Body of pancreas (tissue), 4 donors: ENCODE measurements at places on chromosomes 4 and X. TPM values are rescaled to one million over a fixed set of nuclear protein-coding genes. Genes with fewer than 3 reads are reported as not detected.
A peak's percentile ranks its signal among the peaks of the same experiment; 100 is the strongest.

CORIN gene
- total RNA-seq: 1.3 TPM

DNA sequence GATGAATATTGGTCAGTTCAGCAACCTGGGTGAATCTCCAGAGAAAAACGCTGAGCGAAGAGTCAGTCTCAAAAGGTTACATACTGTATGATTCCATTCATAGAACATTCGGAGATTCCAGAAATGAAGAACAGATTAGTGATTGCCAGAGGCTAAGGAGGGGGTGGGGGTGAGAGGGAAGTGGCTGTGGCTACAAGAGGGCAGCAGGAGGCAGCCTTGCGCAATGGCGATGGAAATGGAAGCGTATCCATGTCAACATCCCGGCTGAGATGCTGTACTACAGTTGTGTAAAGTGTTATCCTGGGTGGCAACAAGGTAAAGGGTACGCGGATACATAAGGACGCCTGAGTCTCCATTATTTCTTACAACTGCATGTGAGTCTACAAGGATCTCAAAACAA, 18.0 kb downstream of the LYAR start:
- H3K27ac ChIP-seq: no peak overlapping the region
- no peak for DNase-seq
- no peak overlapping the region for H3K4me3 ChIP-seq
- no peaks in the 10 kb centered on the region for H3K27me3 ChIP-seq
- H3K36me3 ChIP-seq: peaks cover 12% of the 10 kb centered on the region

- no peaks in the 10 kb centered on the region for H3K4me1 ChIP-seq
- H3K27me3 ChIP-seq: no peaks in the 10 kb centered on the region
- no peak overlapping the region for H3K4me3 ChIP-seq
- H3K27ac ChIP-seq: no peak overlapping the region
Observed at GRCh38 chr4:17500574-17500973, 11.3 kb downstream of the QDPR start.

- no peaks in the 10 kb centered on the region for H3K27me3 ChIP-seq
- no peak for DNase-seq
- H3K4me3 ChIP-seq: no peak overlapping the region
- peaks cover 8% of the 10 kb centered on the region for H3K4me1 ChIP-seq
- no peak overlapping the region for H3K27ac ChIP-seq
Observed at GRCh38 chrX:118131336-118131735, 14.7 kb upstream of the KLHL13 start.

SGCB gene
- 9.3 TPM for total RNA-seq

DNA sequence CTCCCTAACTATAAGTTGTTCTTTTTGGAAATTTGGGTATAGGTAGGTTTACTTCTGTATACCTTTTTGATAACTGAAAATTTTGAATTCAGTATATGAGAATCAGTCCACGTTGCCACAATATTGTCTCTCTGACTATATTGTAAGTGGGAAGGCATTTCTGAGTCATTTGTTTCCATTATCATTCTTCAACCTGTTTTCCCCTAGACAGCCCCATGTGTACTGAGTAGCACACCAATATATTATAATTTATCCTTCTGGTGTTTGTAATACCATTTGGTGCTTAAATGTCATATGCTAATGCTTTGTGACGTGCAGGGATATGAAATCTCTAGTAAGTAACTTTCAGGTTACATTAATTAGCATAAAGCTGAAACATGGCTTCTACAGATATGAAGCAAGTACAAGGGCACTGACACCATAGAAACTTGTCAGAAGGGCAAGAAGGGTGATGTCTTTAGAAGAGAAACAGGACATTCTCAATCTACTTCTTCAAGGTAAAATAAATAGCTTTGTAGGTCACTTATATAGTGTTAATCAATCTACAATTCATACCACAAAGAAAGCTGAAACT, 27.7 kb downstream of the PAK3 start:
- H3K4me3 ChIP-seq: no peak overlapping the region
- no peaks in the 10 kb centered on the region for H3K4me1 ChIP-seq
- H3K27me3 ChIP-seq: no peaks in the 10 kb centered on the region
- no peak for DNase-seq
- H3K36me3 ChIP-seq: no peaks in the 10 kb centered on the region
- H3K27ac ChIP-seq: no peak overlapping the region

- no peaks in the 10 kb centered on the region for H3K27me3 ChIP-seq
- no peak for DNase-seq
- H3K36me3 ChIP-seq: no peaks in the 10 kb centered on the region
- no peaks in the 10 kb centered on the region for H3K4me1 ChIP-seq
- H3K4me3 ChIP-seq: no peak overlapping the region
- no peak overlapping the region for H3K27ac ChIP-seq
Observed at GRCh38 chr4:146545102-146545501, 23.4 kb upstream of the SLC10A7 start.

KIAA1210 gene
- total RNA-seq: not detected

RBMXL3 gene
- total RNA-seq: not detected

GRCh38 chrX:118519411-118520215, 24.0 kb downstream of the DOCK11 start:
- H3K4me1 ChIP-seq: no peaks in the 10 kb centered on the region
- no peak overlapping the region for H3K4me3 ChIP-seq
- H3K27me3 ChIP-seq: no peaks in the 10 kb centered on the region

DNA sequence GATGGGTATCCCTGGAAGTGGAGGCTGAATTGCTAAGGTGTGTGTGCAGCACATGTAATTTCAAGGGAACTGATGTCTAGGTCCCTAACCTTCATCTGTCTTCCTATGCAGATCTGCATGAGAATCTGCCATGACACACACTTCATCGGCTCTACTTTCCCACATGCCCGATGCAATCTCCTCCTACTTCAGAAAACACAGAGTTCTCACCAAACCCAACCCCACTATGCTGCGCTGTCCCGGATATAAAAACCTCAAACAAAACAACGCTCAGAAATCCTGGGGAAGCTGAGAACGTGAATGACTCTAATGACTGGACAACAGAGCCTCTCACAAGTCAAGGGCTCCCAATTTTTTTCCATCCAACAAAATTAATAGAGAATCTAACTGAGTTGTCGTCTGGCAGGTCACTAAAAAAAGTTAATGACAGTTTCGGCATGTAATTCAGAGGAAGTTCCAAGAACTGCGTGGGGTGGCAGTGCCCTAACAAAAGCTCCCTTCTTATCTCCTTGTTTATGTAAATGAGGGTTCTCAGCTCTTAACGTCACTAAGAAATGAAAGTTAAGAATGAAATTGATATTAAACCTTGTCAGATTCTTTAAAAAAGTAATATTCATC, 39.0 kb downstream of the STX18 start:
- H3K4me3 ChIP-seq: no peak overlapping the region
- DNase-seq: peak; percentile 13
- H3K27ac ChIP-seq: no peak overlapping the region
- no peaks in the 10 kb centered on the region for H3K27me3 ChIP-seq
- H3K4me1 ChIP-seq: peaks cover 26% of the 10 kb centered on the region

HAUS7 gene
- total RNA-seq: 3.1 TPM

CENPVL2 gene
- not detected for total RNA-seq

DNA sequence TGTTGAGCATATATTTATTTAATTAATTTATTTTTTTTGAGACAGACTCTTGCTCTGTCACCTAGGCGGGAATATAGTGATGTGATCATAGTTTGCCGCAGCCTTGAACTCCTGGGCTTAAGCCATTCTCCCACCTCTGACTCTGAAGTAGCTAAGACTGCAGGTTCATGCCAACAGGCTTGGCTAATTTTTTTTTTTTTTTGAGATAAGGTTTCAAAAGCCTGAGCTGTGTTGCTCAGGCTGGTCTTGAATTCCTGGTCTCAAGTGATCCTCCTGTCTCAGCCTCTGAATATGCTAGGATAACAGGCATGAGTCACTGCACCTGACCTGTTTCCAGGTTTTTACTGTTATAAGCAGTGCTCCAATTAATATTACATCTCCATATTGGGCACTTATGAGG, 4.8 kb downstream of the ADD1 start:
- H3K36me3 ChIP-seq: no peaks in the 10 kb centered on the region
- no peaks in the 10 kb centered on the region for H3K27me3 ChIP-seq
- H3K27ac ChIP-seq: peak overlapping the region; percentile 70
- peaks cover 83% of the 10 kb centered on the region for H3K4me1 ChIP-seq

ADGRG4 gene
- not detected for total RNA-seq

DNA sequence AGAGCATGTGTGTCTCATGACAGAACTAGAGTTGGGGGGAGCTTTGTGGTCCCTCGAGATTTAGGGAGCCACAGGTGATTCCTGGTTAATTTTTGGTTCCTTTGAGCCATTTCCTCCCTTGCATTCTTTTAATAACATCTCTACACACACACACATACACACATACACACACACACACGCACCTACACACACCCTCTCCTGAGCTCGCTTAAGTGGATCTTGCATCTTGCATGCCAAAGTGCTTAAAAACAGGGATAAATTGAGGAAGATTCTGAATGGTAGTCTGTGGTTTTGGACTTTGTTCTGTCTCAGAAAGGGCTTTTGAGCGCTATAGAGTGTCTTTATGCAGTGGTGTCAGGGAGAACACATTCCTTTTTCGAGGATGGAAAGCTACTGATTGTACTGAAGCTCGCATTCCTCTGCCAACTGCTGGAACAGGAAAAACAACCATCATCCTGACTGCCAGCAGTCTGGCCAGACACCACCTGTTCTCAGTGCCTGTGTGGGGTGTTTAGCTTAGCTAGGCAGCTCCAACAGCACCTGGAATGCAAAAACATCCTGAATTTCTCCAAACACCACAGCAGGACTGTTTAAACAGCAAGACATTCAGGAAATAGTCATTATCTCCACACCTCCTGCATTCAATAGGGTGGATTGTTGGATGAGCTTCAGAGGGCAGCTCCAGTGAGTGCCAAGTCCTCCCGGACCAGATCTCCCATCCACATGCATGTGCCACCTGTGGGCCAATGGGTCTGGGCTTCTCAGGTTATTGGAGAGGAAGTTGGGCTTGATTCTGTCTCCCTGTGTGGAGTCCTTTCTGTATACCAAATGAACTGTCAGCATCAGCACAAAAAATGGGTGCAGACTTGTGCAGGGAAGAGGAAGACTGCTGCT, 21.9 kb upstream of the IGFBP7 start:
- H3K27me3 ChIP-seq: no peaks in the 10 kb centered on the region
- H3K27ac ChIP-seq: no peak overlapping the region
- H3K4me1 ChIP-seq: peaks cover 13% of the 10 kb centered on the region
- DNase-seq: peak; percentile 20
- H3K4me3 ChIP-seq: no peak overlapping the region

GRCh38 chrX:150255441-150256296, 107.4 kb upstream of the MAMLD1 start:
- no peaks in the 10 kb centered on the region for H3K36me3 ChIP-seq
- H3K4me1 ChIP-seq: no peaks in the 10 kb centered on the region
- H3K27ac ChIP-seq: no peak overlapping the region
- no peak overlapping the region for H3K4me3 ChIP-seq
- no peaks in the 10 kb centered on the region for H3K27me3 ChIP-seq
- no peak for DNase-seq

DNA sequence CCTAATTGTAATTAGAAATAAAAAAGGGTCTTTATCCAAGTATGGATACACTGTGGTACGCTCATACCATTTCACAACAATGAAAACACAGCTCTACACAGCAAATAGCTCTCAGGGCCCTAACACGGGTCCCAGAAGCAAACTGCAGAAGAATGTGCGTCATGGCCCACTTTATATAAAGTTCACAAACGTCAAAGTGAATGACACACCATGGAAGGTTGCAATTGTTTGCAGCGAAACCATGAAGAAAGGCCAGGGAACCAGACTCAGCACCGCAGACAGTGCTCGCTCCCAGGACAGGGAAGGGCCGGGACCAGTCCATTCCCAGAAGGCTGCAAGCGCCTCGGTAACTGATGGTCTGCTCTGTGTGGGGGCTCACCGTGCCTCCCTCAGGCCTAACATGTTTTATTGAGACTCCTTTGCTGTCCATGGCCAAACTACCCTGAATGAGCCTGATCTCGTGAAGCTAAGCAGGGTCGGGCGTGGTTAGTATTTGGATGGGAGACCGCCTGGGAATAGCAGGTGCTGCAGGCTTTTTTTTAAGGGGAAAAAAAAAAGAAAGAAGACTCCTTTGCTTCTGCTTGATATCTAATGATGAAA, 47.8 kb downstream of the ACOX3 start:
- no peaks in the 10 kb centered on the region for H3K4me1 ChIP-seq
- no peak overlapping the region for H3K4me3 ChIP-seq
- H3K27ac ChIP-seq: no peak overlapping the region
- H3K27me3 ChIP-seq: no peaks in the 10 kb centered on the region
- DNase-seq: no peak

GRCh38 chr4:51909236-51909703, 66.3 kb downstream of the DCUN1D4 start:
- peak overlapping the region; percentile 63 for H3K27ac ChIP-seq
- DNase-seq: peak; percentile 89
- H3K4me3 ChIP-seq: no peak overlapping the region
- no peaks in the 10 kb centered on the region for H3K36me3 ChIP-seq
- H3K4me1 ChIP-seq: peaks cover 45% of the 10 kb centered on the region

DNA sequence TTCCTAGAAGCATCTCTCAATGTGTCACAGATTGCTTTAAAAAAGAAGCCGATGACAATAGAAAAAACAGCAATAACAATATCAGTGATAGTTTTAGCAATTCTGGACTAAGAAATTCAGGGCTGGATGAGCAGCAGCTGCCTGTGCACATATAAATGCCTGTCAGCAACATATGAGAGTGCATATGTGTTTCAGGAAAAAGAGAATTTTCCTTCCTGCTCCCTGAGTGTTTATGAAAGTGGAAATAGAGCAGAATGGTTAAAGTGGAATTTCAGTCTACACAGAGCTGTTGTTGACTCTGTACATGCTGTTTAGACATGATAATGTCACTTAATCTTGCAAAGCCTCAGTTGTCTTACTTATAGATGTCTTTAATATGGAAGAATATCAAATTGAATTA, 164.4 kb upstream of the PCDH7 start:
- H3K27me3 ChIP-seq: no peaks in the 10 kb centered on the region
- H3K4me3 ChIP-seq: no peak overlapping the region
- H3K36me3 ChIP-seq: no peaks in the 10 kb centered on the region
- H3K4me1 ChIP-seq: no peaks in the 10 kb centered on the region

DNA sequence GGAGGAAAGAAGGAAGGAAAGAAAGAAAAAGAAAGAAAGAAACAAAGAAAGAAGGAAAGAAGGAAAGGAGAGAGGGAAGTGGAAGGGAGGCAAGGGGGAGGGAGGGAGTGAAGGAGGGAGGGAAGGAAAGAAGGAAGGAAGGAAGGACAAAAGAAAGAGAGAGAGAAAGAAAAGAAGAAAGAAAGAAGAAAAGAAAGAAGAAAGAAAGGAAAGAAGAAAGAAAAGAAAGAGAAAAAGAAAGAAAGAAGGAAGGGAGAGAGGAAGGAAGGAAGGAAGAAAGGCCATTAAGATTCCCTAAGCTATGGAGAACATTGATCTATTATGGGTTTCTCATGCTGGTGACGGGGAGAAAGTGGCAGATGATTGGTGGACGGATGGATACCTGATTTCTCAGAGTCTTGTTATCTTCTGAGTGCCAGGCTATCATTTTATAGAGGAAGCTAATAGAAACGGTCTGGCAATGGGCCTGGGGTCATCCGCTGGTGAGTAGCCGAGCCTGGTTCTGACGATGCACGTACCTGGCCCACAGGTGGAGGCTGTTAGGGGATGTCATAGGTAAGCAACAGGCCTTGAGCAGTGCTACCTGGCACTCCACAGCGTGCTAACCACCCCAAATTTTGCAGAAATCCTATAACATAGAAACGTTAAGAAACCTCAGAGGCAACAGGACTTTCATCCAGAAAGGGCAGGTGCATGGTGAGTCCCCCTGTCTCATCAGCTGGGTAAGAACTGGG, 142.9 kb downstream of the SHOX start:
- H3K4me3 ChIP-seq: no peak overlapping the region
- DNase-seq: no peak
- no peaks in the 10 kb centered on the region for H3K27me3 ChIP-seq
